CD8-positive, alpha-beta T cell (primary cell): ENCODE measurements at places on chromosomes 5 and 9. TPM values are rescaled to one million over a fixed set of nuclear protein-coding genes. Genes with fewer than 3 reads are reported as not detected.

DNA sequence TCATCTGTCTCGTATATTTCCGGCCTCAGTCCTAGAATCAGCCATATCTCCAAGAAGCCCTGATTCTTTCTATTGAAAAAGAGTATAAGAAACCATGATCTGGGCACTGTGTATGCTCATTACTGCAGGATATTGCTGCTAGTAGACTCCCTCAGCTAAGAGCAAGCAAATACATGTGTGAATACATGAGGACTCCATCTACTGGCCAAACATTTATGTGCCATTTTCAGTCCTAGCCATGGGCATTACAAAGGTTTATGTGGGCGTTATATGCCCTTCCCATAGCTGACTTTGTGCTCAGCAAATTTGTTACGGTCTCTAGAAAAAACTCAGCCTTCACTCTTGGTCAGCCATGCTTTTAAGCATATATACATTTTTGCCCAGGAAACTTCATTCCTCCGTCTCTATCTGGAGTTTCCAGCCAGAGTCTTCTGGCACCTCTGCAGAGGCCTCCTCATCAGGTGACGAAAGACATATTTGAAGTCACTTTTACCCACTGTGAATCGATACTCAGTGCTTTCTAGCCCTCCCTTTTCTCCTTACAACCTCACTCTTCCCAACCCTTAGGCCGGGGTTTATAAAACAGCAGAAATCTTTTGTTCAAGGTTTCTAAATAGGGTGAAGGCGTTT, 1495.6 kb upstream of the CDH6 start:
- DNase-seq = no peak

Gene FOXD4L6
- not detected for total RNA-seq

DNA sequence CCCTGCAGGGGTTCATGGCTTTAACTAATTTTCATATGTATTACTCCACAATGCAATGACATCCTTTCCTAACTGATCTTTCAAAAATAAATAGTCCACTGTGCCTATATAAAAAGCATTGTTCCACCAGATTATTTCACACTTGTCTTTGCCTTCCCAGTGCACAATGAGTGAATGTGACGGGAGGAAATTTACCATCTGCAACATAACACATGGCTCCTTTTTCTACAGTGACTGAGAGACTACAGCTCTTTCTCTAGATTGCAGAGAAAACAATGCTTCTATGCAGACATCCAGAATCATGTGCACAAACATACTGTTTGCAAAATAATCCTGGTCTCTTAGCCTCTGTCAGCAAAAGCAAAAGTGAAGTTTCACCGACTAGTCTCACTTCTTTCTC, 483.7 kb upstream of the PIK3R1 start:
- no peak for DNase-seq

GRCh38 chr9:83960991-83961390, 19.0 kb downstream of the HNRNPK start:
- DNase-seq = no peak

- DNase-seq = no peak
Measured at GRCh38 chr5:111901296-111901695, 144.3 kb upstream of the NREP start.

DNA sequence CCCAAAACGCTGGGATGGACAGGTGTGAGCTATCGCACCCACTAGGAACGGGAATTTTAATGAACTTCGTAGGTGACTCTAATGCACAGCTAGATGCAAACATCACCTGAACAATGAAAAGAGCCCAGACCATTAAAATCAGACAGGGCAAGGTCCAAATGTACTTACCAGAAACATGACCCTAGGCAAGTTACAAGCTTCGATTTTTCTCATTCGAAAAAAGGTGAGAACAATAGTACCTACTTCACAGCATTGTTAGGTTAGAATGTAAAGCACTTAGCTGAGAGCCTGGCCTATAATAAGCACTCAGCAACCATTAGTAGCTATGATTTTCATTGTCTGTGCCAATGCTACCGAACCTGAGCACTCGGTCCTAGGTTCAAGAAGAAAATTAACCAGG, 5.8 kb upstream of the KLHL3 start:
- DNase-seq = no peak

DNA sequence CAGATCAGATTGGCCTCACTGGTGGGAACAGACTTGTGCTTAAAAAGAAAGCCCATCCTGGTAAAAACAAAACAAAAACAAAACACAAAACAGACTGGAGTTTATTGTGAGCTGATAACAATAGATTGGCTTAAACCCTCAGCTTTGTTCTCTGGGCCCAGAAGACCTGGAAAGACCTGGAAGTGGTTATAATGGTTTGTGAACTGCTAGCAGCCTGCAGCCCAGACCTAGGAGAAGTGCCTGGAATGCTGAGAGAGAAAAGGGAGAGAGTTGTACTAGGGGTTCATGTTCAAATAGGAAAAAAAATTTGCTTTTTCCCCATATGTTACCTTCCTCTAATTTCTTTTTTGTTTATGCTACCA, 396.6 kb downstream of the DMAC1 start:
- no peak for DNase-seq
